ENCODE measurements at places on chromosomes 7 and 10.

GRCh38 chr7:112049555-112050249, 156.5 kb downstream of the DOCK4 start:
- no peak overlapping the region for H3K4me3 ChIP-seq
- no peaks in the 10 kb centered on the region for H3K27me3 ChIP-seq

DNA sequence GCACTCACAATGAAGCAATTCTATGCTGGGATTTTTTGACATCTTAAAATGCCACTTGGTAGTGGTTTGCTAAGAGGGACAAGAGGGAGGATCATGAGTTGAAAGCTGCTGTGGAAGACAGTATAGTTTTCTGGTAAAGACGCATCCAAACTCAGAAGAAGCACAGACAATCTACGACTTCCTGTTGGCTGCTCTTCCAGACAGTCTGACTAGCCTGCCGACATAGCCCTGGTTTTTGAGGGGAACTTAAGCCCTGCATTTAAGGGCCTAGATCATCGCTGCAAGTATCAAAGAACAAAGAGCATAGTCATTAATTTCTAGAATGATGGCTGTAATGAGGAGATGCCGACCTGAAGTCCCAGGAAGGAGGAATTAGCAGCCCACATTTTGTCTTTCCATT, 99.9 kb upstream of the IKZF1 start:
- H3K27me3 ChIP-seq: no peaks in the 10 kb centered on the region
- H3K36me3 ChIP-seq: no peaks in the 10 kb centered on the region
- H3K27ac ChIP-seq: no peak overlapping the region

DNA sequence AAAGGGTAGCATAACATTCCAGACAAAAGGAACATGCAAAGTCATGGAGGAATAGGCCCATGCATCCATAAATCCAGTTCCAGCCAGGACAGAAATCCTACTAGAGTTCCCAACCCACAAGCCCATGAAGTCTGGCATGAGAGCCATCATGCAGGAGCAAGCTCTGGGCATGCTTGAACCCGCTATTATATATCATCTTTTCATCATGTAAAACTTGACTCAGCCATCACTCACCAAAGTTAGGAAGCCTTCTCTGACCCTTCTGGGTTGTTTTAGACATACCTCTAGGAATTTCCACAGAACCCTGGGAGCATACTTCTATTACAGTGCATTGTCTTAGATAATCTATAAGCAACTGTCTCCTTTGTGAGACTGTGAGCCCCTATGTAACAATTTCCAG, 293.0 kb upstream of the NPSR1 start:
- no peaks in the 10 kb centered on the region for H3K36me3 ChIP-seq
- no peaks in the 10 kb centered on the region for H3K4me1 ChIP-seq
- no peaks in the 10 kb centered on the region for H3K27me3 ChIP-seq

GRCh38 chr7:151114151-151115090, 28.1 kb downstream of the AGAP3 start:
- H3K27ac ChIP-seq: no peak overlapping the region
- peak overlapping the region; percentile 37 for H3K4me3 ChIP-seq
- H3K36me3 ChIP-seq: peaks cover 10% of the 10 kb centered on the region
- H3K27me3 ChIP-seq: no peaks in the 10 kb centered on the region
- H3K4me1 ChIP-seq: peaks cover 6% of the 10 kb centered on the region

DNA sequence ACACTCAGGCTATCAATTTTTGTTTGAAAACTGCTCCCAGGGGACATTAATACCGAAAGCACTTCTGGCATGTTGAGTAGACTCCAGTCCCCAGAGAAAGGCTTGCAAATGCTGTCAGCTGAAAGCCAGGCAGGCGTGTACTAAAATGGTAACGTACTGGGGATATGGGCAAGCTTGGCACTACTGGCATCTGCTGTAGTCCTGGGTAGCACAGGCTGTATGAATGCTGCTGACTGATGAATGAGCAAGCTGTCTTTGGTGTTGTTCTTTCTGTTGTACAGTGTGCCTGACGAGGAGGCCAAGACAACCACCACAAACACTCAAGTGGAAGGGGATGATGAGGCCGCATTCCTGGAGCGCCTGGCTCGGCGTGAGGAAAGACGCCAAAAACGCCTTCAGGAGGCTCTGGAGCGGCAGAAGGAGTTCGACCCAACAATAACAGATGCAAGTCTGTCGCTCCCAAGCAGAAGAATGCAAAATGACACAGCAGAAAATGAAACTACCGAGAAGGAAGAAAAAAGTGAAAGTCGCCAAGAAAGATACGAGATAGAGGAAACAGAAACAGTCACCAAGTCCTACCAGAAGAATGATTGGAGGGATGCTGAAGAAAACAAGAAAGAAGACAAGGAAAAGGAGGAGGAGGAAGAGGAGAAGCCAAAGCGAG, 53.5 kb upstream of the AGBL3 start:
- no peak overlapping the region for H3K4me3 ChIP-seq
- H3K27ac ChIP-seq: no peak overlapping the region
- no peak for DNase-seq
- H3K36me3 ChIP-seq: 0 out of 2 replicates have a peak, but pooled peaks cover 5% of the 10 kb centered on the region

GRCh38 chr10:107715565-107715964, 551.1 kb upstream of the SORCS1 start:
- no peaks in the 10 kb centered on the region for H3K4me1 ChIP-seq
- H3K27me3 ChIP-seq: no peaks in the 10 kb centered on the region

GRCh38 chr10:71776481-71776925, 3.2 kb upstream of the VSIR start:
- H3K36me3 ChIP-seq: no peaks in the 10 kb centered on the region
- H3K27ac ChIP-seq: no peak overlapping the region
- no peak overlapping the region for H3K4me3 ChIP-seq
- H3K27me3 ChIP-seq: no peaks in the 10 kb centered on the region
- peaks cover 2% of the 10 kb centered on the region for H3K4me1 ChIP-seq

DNA sequence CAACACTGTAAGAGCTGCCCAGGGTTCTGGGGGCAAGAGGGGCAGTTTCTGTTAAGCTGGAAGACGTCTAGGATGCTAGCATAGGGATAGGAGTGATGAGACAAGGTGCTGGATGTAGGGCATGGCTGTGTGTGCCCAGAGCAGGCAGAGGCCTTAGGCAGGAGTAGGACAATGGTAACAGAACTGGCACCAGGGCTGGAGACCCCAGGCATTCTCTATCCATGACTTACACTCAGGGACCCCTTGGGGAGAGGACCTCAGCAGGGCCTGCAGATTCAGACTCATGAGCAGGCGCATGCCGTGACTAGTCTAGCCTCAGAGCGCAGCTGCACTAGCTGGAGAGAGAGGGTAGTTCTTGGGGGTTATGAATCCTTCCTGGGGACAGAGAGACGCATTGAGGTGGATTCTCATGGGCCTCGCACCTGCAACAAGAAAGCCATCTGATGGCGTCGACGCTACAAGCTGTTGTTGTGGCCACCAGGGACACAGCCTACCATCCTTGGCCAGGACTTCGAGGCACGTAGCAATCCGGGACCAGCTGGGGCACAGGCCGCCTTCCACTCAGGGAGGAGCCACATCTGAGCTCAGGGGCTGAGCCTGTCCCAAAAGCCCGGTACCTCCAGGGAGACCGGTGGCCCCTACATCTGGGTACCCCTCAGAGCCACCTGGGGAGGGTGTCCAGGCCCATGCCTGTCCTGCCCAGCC, 474.1 kb downstream of the PTPRN2 start:
- H3K27me3 ChIP-seq: no peaks in the 10 kb centered on the region
- no peak overlapping the region for H3K4me3 ChIP-seq
- no peak for DNase-seq
- H3K36me3 ChIP-seq: no peaks in the 10 kb centered on the region

DNA sequence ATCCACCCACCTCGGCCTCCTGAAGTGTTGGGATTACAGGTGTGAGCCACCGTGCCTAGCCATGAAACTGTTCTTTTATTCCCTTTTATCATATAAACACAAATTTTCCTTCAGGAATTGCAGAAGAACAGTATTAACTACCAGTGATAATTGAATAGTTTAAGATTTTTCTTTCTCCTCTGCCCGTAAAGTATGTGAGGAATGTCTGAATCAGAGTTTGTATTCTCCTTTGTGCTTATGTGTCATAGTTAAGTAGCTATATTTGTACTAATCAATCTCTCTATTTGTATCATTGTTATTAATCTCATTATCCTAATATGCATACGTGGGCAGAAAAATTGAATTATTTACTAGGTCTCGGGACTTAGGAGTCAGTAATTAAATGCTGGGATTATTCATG, 83.6 kb downstream of the ZNF277 start:
- no peak overlapping the region for H3K27ac ChIP-seq
- no peaks in the 10 kb centered on the region for H3K4me1 ChIP-seq

- H3K4me3 ChIP-seq: no peak overlapping the region
- no peak overlapping the region for H3K27ac ChIP-seq
- no peak for DNase-seq
Measured at GRCh38 chr7:30927559-30927958, 15.9 kb downstream of the AQP1 start.

- H3K27me3 ChIP-seq: no peaks in the 10 kb centered on the region
- no peaks in the 10 kb centered on the region for H3K36me3 ChIP-seq
- H3K4me1 ChIP-seq: no peaks in the 10 kb centered on the region
- no peak for DNase-seq
- no peak overlapping the region for H3K27ac ChIP-seq
Measured at GRCh38 chr7:13421776-13422175, 567.7 kb downstream of the ETV1 start.

DNA sequence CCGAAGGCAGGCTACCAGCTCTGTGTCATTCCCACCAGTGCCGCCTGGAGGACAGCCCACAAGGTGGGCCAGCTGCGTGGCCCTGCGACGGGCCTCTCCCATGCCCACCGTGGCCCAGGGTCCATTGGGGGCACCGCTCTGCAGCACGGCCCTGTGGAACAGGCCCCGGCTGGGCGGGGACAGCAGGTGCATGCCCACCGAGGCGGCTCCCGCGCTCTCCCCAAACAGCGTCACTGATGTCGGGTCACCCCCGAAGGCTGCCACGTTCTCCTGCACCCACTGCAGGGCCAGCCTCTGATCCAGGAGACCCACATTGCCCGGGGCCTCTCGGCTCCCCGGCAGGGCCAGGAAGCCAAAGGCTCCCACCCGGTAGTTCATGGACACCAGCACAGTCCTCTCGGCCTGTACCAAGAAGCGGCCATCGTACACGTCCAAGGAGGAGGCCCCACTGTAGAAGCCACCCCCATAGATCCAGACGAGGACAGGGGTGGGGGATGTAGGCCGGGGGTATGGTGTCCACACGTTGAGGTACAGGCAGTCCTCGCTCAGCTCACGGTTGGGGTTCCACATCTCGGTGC, 2.3 kb downstream of the ACHE start:
- H3K36me3 ChIP-seq: no peaks in the 10 kb centered on the region
- H3K27ac ChIP-seq: no peak overlapping the region
- H3K4me1 ChIP-seq: peaks cover 5% of the 10 kb centered on the region
- peaks cover 8% of the 10 kb centered on the region for H3K27me3 ChIP-seq
- DNase-seq: no peak

- H3K36me3 ChIP-seq: no peaks in the 10 kb centered on the region
- no peaks in the 10 kb centered on the region for H3K27me3 ChIP-seq
- H3K4me3 ChIP-seq: no peak overlapping the region
- H3K27ac ChIP-seq: no peak overlapping the region
- no peaks in the 10 kb centered on the region for H3K4me1 ChIP-seq
Measured at GRCh38 chr7:25048444-25048834, 68.5 kb upstream of the OSBPL3 start.

- no peak for DNase-seq
- no peaks in the 10 kb centered on the region for H3K27me3 ChIP-seq
- no peak overlapping the region for H3K27ac ChIP-seq
- H3K36me3 ChIP-seq: no peaks in the 10 kb centered on the region
- H3K4me1 ChIP-seq: no peaks in the 10 kb centered on the region
- H3K4me3 ChIP-seq: no peak overlapping the region
Measured at GRCh38 chr7:120876922-120877321, 19.0 kb upstream of the TSPAN12 start.

GRCh38 chr10:111081595-111081994, 4.8 kb downstream of the ADRA2A start:
- no peak overlapping the region for H3K4me3 ChIP-seq
- no peak overlapping the region for H3K27ac ChIP-seq
- H3K4me1 ChIP-seq: peaks cover 4% of the 10 kb centered on the region
- DNase-seq: no peak
- peaks cover 21% of the 10 kb centered on the region for H3K27me3 ChIP-seq

DNA sequence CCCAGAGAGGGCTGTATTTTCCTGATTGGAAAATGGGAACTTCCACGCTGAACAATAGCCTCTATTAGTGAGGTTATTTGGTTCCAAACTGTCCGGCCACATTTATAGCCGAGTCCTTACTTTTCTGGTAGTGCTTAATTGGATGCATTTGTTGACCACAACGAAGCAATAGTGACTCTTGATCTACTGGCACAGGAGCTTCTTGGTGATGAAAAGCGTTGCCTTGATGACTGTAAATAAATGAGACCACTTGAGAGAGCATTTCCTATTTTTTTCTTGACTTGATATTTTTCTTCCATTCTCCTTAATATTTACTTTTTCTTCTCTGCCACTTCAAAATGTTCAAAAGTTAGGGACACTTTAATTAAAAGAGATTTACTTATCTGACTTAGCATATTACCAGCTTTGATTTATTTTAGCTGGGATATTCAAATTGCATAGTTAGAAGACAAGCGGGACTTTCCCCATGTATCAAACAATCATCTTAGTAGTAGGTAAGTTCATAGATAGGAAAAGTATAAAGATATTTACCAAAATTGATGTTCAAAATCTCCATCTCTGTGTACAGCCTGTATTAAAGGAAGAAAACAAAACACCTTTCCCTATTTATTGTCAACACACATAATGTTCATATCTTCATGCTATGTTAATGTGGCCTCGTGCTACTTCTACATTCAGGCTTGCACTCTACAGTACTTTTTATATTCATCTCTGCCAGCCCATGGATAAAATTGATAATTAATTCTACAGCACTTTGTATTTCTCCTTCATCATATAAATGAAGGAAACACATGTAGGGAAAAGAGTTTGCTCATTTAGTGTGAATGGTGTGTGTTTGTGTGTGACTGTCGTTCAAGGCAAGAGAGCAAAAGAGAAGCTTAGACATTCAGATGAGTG, 5.1 kb upstream of the SP8 start:
- peak overlapping the region; percentile 1 for H3K4me3 ChIP-seq
- no peak for DNase-seq
- H3K4me1 ChIP-seq: 0 out of 2 replicates have a peak, but pooled peaks cover 1% of the 10 kb centered on the region
- no peak overlapping the region for H3K27ac ChIP-seq

DNA sequence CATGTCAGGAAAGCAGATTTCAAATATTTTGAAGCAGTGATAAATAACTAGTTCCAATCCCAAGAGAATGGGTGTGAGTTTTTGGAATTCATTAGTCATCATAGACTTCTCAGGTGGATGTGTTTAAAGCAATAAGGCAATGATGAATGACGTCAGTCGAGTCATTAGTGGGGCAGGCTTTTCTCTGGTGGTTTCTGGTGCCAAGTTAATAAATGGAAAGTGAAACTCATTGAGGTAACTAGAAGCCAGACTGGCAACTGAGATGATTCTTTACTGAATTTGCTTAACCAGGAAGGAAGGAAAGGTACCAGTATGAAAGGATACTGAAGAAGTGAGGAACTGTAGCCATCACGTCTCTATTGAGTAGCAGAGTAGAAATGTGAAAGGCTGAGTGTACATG, 311.0 kb downstream of the GPAM start:
- no peaks in the 10 kb centered on the region for H3K36me3 ChIP-seq
- no peak overlapping the region for H3K4me3 ChIP-seq
- H3K27ac ChIP-seq: no peak overlapping the region
- H3K27me3 ChIP-seq: no peaks in the 10 kb centered on the region

GRCh38 chr10:132111871-132112341, 46.2 kb downstream of the JAKMIP3 start:
- H3K4me3 ChIP-seq: no peak overlapping the region
- H3K27ac ChIP-seq: no peak overlapping the region
- no peak for DNase-seq
- H3K27me3 ChIP-seq: no peaks in the 10 kb centered on the region

All from iPS DF 6.9 (cell line).